Renal pelvis (tissue), 12 donors: ENCODE measurements at places on chromosomes 12 and 14. TPM values are rescaled to one million over a fixed set of nuclear protein-coding genes. Genes with fewer than 3 reads are reported as not detected.

RAD51AP1 gene
- 27.1 TPM for polyA plus RNA-seq

ABCC9 gene
- polyA plus RNA-seq = 23.4 TPM

ADCK1 gene
- 10.0 TPM for polyA plus RNA-seq

RAD52 gene
- 41.0 TPM for polyA plus RNA-seq

LALBA gene
- not detected for polyA plus RNA-seq

FAM177A1 gene
- 60.6 TPM for polyA plus RNA-seq

PABPN1 gene
- polyA plus RNA-seq = 269 TPM

RPS6KA5 gene
- polyA plus RNA-seq = 7.8 TPM

KLRC2 gene
- polyA plus RNA-seq = not detected

CMKLR1 gene
- polyA plus RNA-seq = 4.3 TPM

ITGB7 gene
- 1.7 TPM for polyA plus RNA-seq

RAPGEF3 gene
- polyA plus RNA-seq = 100 TPM

CARMIL3 gene
- 2.2 TPM for polyA plus RNA-seq

OVCH1 gene
- polyA plus RNA-seq = 0.49 TPM

COL2A1 gene
- polyA plus RNA-seq = 57.9 TPM

KRT83 gene
- polyA plus RNA-seq = not detected
